ENCODE measurements at places on chromosomes 1 and 21.

GRCh38 chr1:114302821-114303220 lies 149.2 kb upstream of the SYT6 start:
- DNase-seq, result no peak

DNA sequence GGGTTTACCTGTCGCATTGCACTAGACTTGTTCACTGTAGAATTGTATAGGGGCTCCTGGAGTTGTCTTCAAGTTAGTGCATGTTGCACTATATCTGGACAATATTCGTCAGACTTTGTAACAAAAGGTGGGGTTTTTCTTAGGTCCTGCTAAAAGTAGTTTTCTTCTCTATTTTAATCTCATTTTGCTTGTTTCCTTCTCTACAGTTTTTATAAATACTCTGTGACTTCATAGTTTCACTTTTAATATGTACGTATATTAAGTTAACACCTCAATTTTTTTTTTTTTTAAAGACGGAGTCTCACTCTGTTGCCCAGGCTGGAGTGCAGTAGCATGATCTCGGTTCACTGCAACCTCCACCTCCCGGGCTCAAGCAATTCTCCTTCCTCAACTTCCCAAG lies 26.5 kb upstream of the MRPS6 start:
- no peak for DNase-seq

DNA sequence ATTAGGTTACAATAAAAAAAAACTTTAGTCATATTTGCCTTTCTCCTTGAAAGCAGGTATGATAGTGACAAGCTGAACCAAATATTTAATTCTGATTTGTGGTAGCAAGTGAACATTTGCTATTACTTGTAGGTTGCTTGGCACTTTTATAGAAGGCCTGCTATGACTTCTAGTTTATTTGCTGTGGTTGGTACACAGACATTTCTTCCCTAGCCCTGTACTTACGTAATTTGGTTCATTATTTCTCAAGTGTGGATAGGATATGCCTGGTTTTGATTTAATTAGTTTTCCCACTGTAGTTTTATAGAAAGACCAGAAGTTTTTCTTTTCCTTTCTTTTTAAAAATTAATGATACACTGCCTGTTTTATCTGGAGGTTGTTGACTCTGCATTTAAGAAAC lies 55.9 kb downstream of the PPP2R5A start:
- no peak for DNase-seq

- no peak for DNase-seq
Observed at GRCh38 chr1:244314921-244315559, 136.7 kb downstream of the ADSS2 start.

DNA sequence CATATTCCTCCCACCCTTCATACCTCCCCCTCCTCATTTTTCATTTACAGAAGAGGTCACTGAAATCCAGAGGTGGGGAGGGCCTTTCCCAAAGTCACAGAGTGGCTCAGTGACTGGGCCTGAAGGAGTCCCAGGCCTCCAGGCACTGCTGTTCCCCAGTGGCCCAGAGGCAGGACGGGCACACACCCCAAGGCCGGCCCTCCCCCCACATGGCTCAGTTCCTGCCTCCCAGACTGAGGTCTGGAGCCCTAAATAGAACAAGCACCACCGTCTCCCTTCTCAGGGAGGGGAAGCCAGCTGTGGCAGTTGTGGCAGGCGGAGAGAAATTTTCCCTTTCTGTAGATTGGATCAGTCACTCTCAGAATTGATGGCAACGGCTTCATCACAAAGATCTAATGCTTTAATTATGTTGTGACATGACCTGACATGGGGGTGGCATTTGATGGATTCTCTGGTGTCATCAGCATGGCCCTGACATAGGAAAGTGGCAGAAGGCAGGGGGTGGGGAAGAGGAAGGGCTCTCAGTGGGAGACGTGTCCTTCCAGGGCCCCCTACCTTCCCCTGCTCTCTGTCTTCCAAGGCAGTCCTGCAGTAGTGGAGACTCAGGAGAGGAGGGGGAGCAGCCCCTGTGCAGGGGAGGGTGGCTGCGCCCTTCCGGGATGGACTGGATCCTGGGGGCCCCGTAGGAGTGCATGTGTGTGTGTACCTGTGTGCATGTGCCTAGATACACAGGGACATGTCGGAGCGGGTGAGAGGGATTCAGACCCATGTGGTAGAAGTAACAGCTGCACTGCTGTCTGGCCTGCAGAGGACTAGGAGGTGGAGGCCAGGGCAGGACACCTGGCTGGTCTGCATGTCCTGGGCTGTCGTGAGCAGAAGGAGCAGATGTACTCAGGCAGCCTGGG lies 41.2 kb upstream of the FOXO6 start:
- no peak for DNase-seq

GRCh38 chr1:64748706-64749105 lies 3.8 kb downstream of the RAVER2 start:
- no peak for DNase-seq

- DNase-seq, result no peak
Observed at GRCh38 chr1:3069491-3070308, 697 bp downstream of the PRDM16 start.

GRCh38 chr1:193036337-193037047 lies 22.7 kb downstream of the UCHL5 start:
- DNase-seq, result no peak

- no peak for DNase-seq
Observed at GRCh38 chr1:232111611-232112010, 485.0 kb downstream of the DISC1 start.

GRCh38 chr1:109248797-109249629 lies at the start of gene CELSR2:
Gene CELSR2, plus strand, starts transcription at chr1:109249539. Its CDS starts 541 bp downstream, at chr1:109250080.
- DNase-seq, result peak; percentile 43

DNA sequence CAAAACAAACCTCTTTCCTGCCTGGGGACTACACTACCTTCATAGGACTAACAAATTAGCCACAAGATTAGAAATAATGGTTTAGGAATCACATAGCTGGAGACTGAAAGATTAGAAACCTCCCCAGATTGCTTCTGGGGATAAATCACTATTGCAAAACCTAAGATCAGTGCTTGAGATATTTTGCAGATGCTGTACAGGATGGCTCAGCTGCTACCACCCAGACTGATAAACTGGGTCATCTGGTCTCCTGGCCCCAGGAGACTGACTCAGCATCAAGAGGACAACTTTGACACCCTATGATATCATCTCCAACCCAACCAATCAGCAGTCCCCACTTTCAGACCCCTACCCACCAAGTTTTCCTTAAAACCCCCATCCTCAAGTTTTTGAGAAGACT lies 137.0 kb downstream of the LRRC53 start:
- DNase-seq, result no peak

DNA sequence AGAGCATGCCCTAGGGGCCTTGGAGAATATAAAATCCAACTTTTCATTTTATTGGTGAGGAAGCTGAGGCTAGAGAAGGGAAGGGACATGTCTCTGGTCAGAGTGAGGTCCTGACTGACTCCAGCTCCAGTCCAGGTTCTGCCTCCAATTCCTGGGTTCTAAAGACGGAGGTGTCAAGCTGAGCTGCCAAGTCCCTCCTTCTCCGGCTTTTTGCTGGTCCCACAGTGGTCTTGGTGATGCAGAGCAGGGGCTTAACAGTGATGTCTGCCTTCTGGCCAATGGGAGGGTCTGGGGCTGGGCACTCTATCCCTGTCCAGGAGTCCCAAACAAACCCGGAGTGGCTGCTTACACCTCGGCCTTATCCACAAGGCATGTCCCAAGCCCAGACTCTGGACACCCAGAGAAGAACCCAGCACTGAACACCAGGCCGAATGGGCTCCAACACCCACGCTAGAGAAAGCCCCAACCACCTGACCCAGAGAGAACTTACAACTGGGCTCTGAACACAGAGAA lies 104.8 kb downstream of the EBNA1BP2 start:
- no peak for DNase-seq

DNA sequence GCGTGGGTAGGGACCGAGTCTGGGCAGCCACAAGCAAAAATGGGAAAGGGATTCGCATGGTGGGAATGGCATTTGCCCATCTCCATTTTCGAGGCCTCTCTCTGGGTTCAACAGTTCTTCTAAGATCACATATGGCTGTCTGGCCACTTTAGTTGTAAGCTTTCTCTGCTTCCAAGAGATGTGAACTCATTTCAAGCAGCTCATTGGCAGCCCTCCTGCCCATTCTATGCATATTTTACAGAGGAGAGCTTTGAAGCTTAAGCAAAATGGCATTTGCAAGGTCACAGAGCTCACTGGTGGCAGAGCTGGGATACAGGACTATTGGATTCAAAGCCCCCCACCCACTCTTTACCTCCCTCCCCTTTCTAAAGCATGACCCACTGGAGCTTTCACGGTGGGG lies 93.7 kb downstream of the HHIPL2 start:
- no peak for DNase-seq

DNA sequence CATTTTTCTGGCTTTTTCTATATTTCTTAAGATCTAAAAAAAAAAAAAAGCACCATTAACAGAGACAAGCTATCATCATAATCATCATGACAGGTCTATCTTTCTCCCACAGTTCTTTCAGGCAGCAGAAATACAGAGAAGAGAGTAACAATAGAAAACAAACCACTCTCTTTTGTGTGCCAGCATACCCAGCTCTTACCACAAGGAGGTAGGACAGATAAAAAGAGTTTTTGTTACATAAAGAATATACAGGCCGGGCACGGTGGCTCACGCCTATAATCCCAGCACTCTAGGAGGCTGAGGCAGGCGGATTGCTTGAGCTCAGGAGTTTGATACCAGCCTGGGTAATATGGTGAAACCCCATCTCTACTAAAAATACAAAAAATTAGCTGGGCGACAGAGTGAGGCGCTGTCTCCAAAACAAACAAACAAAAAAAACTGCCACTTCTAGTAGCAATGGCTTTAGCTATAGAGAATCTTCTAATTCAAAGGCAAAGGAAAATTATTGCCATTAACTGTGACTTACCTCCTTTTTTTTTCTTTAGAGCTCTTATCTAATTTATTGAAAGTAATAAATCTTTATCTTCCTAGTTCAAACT lies 39.7 kb downstream of the ANKRD13C start:
- no peak for DNase-seq

DNA sequence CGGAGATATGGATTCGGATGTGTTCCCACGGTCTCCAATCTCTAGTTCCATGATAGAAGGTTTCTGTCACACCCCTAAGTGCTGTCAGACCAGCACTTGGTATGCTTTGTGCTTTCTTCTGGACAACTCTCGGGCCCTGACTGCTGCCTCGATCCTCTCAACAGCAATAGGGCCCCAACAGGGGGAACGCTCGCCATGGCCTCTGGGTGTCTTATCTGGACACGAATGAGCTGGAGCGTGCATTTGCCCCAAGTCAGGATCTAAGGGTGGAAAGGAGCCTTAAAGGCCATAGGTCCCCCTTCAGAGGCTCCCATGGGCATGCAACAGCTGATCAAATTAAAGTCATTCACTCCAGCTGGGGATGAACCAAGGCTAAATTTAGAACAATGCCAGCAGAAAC lies 76.8 kb downstream of the TCP10L start:
- DNase-seq, result no peak

DNA sequence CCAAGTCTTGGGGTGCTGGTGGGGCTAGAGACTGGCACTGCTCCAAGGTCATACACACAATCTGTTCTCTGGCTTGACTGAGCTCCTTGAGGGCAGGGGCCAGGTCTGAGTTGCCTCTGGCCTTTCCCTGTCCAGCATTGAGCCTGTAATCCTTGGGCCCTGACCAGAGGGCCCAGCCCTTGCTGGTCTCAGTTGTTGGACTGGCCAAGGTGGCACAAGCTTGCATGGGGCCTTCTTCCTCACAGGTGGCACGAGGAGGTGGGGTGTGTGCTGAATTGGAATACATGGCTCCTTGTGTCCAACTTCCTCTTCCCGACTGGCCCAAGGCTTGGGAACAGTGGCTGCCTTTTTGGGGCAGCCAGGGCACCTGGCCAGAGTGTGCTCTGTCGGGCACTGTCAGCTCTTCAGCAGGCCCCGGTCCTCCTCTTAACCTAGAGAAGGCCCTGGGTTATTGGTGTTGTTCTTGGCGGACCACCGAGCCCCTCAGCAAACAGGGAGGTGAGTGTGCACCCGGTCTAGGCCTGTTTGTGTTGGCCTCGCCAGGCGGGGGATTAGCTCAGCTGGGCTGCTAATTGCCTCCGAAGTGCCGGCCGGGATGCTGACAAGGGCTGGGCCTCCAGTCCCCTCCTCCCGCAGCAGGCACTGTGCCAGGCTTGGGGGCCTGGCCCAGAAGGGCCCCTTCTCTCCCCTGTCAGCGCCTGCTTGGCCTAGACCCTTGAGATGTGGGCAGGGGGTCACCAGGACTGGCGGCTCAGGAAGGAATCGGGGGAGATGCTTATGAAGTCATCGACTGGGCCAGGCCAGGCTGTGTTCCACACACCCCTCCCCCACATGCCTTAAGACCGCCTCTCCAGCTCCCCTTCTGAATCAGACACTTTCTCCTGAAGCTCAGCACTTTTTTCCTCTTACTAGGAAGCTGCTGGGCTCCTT lies 28.5 kb downstream of the WNT4 start:
- no peak for DNase-seq

GRCh38 chr1:29830916-29831315 lies 594.6 kb downstream of the PTPRU start:
- no peak for DNase-seq

DNA sequence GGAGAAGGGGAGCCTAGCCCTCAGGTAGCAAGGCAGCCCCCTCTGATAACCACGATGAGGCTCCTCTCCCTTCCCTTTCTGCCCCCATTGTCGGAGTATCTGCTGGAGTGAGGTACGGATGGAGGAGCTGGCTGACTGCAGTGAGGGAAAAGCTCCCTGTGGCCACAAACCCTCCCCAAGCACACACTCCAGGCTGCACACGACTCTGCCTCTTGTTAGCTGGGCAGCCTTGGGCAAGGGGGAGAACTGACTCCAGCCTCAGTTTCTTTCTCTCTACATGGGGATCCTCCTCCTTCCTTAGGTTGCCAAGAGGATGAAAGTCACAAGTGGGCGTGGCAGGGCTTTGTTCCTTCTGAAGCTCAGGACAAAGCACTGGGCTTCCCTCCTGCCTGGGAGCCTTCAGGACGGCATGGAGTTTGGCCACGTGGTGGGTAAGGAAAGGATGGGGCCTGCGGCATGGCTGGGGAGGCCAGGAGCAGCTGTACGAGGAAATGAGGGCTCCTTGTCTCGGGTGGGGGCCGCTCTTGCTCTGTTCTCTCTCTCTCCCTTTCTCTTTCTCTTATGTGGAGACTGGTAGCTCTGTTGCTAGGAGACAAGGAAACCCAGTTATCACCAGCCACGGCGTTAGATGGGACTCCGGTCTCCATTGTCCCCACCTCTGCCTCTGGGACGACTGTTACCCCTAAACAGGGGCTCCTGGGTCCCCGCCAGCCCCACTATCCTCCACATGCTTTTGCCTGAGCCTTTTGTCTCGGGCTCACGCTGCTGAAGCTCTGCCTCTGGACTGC lies 39.7 kb downstream of the LRP8 start:
- DNase-seq, result no peak

Measured in NCI-H2081 (cell line).